ENCODE measurements at places on chromosomes 4 and X. TPM values are rescaled to one million over a fixed set of nuclear protein-coding genes. Genes with fewer than 3 reads are reported as not detected.

- DNase-seq = peak; percentile 17
Measured at GRCh38 chrX:102515975-102516941, at the start of gene TMSB15A. Gene TMSB15A (minus strand): TSS chrX:102516739.

- no peak for DNase-seq
Measured at GRCh38 chr4:163679189-163679588, 184.7 kb downstream of the TMA16 start.

GRCh38 chr4:61320154-61320553 lies 120.0 kb downstream of the ADGRL3 start:
- DNase-seq = no peak

- DNase-seq = no peak
Measured at GRCh38 chr4:73777612-73778011, 37.2 kb downstream of the CXCL8 start.

GRCh38 chr4:112403101-112403945 lies 106.2 kb downstream of the ALPK1 start:
- no peak for DNase-seq

GRCh38 chrX:105608745-105609144 lies 213.6 kb upstream of the NRK start:
- DNase-seq = no peak

- no peak for DNase-seq
Measured at GRCh38 chr4:93467484-93468155, 360.9 kb upstream of the ATOH1 start.

DNA sequence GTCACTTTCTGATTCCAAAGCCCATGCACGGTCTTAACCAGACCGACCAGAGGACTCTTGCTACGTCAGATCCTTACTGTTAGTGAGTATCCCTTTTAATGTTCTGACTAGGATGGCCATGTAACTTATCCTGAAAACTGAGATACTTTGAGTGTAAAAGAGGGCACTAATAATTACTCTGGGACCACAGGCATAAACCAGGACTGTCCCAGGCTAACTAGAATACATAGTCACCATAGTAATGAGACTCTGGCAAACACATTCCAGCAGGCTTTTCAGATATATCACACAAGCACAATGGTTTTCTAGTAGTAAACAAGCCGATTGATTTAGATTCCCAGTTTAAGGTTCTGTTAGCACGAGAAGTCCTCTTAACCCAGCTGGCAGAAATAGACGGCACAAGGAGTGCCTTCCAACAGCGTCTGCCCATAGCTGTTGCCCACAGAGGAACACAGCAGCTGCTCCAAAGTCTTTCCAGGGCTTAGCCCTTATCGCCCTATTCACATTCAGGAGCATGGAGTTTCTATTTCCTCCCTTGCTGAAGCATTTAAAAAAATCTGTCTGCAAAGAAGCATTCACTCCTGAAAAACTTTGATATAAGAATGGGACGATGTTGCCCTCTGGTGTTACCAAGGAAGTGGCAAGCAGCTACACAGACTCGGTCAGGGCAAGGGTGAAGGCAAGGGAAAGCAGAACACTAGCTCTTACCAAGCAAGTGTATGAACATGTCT lies 92.4 kb downstream of the CXCL13 start:
- no peak for DNase-seq

GRCh38 chrX:19659929-19660328 lies 144.6 kb upstream of the MAP3K15 start:
- no peak for DNase-seq

GRCh38 chr4:114599231-114599902 lies 760 bp downstream of the UGT8 start:
- DNase-seq = no peak

- DNase-seq = no peak
Measured at GRCh38 chrX:102339312-102340298, 92.6 kb downstream of the NXF2 start.

DNA sequence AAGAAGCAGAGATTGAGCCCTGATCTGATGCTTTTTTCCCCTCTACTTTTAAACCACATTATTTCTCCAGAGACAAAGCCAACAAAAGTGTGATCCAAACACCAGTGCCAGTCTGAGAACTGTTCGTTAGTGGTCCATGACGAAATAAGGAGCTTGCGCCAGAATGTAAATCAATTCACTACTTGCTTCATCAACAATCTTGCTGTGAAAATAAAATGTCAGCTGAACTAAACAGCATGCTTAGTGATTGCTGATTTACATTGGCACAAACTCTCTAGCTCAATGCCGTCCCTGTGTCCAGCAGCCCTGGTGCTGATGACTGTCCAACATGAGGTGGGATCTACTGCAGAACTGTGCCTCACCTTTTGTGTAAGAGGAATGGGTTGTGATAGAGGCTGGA lies 71.3 kb downstream of the SOX3 start:
- DNase-seq = no peak

GRCh38 chr4:87281603-87282002 lies 41.1 kb downstream of the HSD17B13 start:
- no peak for DNase-seq

DNA sequence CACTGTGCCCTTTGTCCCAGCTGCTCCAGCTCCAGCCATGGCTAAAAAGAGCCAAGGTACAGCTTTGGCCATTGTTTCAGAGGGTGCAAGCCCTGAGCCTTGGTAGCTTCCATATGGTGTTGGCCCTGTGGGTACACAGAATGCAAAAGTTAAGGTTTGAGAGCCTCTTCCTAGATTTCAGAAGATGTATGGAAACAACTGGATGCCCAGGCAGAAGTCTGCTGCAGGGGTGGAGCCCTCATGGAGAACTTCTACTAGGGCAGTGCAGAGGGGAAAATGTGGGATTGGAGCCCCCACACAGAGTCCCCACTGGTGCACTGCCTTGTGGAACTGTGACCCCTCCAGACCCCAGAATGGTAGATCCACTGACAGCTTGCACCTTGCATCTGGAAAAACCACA lies 70.9 kb upstream of the MSX1 start:
- DNase-seq = no peak

- no peak for DNase-seq
Measured at GRCh38 chr4:105092356-105092755, 54.3 kb upstream of the TET2 start.

DNA sequence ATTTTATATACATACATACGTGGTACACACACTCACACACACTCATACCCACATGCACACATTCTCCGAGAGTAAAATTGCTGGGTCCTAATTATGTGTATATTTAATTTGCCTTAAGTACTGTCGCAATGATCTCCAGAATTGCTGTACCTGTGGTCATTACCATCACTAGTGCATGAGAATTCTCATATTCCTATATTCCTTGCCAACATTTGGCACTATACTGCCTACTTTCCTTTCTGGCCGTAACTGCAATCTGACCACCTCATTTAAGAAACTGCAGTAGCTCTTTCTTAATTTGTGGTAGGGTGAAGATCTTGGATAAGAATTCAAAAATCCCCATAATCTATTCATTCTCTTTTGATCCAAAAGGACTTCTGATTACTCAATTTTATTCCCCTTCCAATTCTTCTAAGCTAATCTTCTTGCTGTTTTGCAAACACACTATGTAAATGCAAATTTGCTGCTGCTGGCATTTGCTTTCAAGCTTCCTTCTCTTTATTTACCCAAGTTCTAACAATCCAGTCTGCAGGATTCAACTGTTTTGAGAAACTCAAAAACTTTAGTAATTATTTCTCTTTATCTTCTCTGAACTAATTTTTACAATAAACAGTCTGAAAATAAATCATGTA lies 45.1 kb downstream of the ASIC5 start:
- no peak for DNase-seq

GRCh38 chr4:153084980-153085630 lies 119.1 kb upstream of the TRIM2 start:
- DNase-seq = no peak

DNA sequence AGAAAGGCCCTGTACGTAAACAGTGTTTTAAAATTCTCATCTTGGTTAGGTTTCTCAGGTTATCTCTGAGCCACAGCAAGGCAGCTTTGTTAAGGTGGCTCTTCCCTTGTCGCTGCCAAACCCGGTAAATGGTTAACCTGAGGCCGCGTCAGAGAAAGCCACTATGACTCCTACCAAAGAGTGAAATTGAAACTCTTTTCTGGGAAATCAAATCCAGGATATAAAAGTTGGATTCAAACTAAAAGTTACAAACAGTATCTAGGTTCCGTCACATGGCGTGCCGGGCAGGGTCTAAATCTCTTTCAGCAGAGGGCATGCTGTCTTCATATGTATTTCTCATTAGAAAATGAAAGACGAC lies 433 bp downstream of the MMAA start:
- peak; percentile 16 for DNase-seq

The DUSP21 gene
- total RNA-seq = not detected

The SLC6A8 gene
- total RNA-seq = 16.9 TPM

The RHOXF1 gene
- not detected for total RNA-seq

The MAGEA1 gene
- not detected for total RNA-seq

The GRID2 gene
- not detected for total RNA-seq

The SETD7 gene
- 74.7 TPM for total RNA-seq

The TLR3 gene
- total RNA-seq = 3.5 TPM

Data from thoracic aorta (tissue), 2 donors.